CD4-positive, alpha-beta T cell (primary cell): ENCODE measurements at places on chromosomes 5 and 9.

GRCh38 chr5:32934529-32934928, 223.4 kb downstream of the NPR3 start:
- DNase-seq = no peak

- DNase-seq = peak; percentile 13
Observed at GRCh38 chr9:123866497-123866896, 63.4 kb downstream of the DENND1A start.

DNA sequence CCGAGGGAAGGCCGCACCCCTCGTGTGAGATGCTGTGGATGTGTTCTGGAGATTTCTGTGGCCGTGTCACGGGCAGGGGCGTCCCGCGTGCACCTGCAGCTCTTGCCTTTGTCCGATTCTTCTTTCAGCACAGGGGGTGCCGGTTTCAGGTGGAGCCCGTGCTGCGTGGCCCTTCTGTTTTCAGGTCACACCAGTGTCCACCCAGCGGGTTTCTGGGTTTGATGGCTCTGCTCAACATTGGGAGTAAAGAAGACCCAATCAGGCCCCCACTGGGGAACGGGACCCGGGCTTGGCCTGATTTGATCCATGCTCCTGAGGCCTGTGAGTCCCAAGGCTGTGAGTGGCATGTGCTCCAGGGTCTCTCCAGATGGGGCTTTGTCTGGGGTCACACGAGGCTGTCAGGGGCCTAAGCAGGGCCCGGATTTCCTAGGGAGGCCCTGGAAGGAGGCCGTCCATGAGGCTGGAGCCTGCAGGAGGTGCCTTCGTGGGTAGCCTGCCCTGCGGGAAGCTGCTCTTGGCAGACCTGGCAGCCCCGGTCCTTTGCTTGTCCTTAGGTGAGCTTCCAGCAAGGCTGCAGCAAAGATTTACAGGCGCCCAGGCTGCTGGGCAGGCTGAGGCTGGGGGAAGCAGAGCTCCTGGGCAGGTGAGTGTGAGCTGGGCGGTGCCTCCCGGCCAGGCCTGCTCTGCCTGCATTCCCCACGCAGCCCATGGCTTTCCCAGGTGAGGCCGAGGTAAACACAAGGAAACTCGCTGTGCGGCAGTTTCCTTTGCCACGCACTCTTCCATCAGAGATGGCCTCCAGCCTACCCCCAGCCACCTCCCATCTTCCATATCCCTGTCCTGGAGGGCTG, 12.8 kb downstream of the MRPL36 start:
- DNase-seq = no peak

DNA sequence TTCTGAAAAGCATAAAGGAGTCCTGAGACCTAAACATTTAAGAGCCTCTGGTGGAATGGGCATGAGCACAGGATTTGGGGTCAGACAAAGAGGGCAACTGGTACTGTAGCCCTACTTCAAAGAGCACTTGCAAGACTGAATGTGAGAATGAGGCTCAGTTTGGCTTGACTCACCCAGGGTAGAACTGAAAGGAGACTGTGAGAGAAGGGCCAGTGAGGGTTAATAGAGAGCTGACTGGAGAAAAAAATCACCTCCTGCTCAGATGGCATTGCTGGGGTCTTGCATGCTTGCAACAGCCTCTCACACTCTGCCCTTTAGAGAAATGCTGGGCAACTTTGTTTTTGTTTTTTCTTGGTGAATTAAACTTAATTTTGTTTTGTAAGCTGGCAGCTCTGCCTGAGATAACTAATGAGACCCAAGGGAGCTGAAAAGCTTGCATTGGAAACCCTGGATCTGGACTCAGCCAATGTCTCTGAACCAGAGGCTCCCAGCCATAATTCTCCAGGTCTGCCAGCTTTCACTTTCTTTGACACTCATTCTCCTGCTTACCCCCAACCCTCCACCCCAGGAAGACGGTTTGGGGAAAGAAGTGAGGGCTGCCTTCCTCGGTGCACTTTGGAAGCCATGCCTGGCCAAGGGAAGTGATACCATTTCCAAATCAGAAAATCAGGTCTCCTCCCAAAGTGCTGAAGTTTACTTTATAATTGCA, 161.1 kb upstream of the PANK3 start:
- DNase-seq = no peak

DNA sequence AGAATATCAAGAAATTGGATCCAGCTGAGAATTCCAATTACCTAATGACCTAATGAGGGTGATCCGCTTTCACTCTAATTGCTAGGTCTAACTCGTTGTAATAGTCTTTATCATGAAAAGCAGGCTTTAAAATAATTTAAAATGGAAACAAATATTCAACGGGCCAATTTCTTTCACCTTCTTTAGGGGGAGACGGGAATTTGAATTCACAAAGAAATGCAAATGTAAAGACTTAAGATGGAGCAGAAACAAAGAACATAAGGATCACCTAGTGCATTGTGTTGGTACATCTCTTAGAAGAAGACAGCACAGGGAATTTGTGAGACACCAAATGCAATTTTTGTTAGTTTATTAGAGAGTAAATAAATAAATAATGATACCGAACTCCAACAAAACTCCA, 1.5 kb upstream of the KCNN2 start:
- no peak for DNase-seq

- no peak for DNase-seq
Observed at GRCh38 chr9:20207176-20207575, 415.1 kb downstream of the MLLT3 start.

- no peak for DNase-seq
Observed at GRCh38 chr5:98816582-98817222, 43.2 kb downstream of the RGMB start.
